Activated CD8-positive, alpha-beta memory T cell treated with anti-CD3 and anti-CD28 coated beads for 1 hour (primary cell): ENCODE measurements at places on chromosomes 3 and 15.

DNA sequence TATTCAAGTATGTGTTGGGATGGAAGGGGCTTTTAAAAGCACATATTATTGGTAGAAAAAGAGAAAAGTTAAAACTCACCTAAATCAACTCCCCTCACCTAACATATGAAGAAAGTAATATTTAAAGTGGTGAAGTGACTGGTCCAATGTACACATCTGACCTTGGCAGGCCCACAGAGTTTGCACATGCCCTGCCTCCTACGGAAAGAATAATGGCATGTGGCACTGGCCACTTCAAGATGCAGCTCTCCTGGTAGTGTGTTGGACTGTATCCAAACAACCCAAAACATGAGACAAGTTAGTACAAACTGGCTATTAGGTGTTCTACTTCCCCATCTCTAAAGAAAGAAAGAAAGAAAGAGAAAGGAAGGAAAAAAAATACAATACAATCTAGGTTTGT, 117.1 kb downstream of the MECOM start:
- no peak for DNase-seq

DNA sequence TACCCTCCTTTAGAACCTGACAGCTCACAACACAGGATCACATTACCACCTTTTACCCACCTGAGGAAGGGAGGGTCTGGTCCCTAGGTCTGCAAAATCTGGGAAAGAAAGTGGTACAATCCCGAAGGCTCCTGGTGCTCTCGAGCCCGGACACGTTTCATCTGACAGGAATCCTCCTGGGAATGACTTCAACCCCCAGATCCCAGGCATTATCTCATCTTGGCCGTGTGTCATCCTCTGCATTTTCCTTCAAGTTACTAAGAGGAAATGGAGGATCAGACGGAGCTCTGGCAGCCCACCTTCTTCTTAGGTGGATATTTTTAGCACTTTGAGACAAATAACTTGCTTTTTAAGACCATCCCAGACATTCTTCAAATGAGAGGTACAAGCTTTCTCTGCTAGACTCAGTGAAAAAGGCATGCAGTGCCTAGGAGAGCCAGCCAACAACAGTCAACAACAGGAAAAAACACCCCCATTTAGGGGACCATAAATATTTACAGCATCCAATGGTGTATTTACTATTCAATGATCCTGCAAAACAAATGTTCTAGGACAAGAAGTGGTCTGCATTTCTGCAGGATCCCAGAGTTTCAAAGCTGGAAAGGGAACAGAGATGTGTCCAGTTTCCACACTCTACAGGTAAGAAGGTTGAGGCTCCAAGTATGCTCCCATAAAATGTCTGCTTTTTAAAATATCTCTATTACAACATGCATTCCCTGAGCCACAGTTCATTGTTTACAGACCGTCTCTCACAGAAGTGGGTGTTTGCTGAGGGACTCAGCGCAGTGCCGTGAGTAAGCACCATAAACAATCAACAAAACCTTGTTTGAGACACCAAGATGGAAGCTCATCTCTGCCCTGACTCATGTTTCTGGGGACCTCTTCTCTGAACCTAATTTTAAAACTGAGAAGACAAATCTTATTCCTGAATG, 38.3 kb upstream of the ARHGEF3 start:
- DNase-seq, result no peak

DNA sequence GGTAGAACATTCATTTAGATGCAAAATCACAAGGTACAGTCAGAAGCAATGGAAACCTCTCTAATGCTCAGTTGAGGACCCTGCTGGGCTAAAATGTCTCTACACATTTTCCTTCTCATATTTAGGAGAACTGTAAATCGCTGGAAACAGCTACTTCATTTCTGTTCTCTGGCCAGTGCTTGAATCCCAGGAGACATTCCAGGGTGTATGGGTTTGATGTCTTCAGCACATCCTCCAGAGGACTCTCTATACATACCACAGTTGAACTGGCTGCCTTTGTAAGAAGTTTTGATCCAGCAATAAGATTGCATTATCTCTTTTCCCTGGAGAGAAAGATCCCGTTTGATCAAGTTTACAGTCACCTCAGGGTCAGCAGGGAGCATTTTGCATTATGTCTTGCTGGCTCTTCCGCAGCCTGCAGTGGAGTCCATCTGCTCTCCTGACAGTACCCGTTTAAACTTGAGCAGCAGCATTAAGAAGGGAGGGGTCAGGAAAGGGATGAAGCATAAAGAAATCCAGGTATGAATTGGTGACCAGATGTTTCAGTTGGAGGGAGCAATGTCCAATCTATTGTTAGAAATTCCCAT, 676.0 kb downstream of the EPHA3 start:
- DNase-seq, result no peak

DNA sequence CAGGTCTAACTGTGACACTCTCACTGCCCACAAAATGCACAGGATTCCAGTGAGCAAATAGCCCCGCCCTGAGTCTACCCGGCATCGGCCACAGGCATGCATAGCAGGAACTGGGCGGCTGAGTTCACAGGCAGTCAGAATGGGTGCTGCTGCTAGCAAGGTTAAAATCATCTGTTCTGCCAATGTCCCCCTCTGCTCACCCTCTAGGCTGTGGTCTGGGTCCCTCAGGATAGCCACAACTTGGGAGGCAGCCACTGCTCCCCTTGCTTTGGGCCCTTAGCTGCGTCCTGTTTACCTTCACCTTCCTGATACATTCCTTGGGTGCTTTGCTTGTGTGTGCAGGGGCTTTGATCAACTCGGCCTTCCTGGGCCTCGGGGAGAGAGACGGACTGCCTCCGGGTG, 232.9 kb upstream of the RGMA start:
- DNase-seq, result no peak

- no peak for DNase-seq
Measured at GRCh38 chr3:193771653-193772421, 178.8 kb downstream of the OPA1 start.

DNA sequence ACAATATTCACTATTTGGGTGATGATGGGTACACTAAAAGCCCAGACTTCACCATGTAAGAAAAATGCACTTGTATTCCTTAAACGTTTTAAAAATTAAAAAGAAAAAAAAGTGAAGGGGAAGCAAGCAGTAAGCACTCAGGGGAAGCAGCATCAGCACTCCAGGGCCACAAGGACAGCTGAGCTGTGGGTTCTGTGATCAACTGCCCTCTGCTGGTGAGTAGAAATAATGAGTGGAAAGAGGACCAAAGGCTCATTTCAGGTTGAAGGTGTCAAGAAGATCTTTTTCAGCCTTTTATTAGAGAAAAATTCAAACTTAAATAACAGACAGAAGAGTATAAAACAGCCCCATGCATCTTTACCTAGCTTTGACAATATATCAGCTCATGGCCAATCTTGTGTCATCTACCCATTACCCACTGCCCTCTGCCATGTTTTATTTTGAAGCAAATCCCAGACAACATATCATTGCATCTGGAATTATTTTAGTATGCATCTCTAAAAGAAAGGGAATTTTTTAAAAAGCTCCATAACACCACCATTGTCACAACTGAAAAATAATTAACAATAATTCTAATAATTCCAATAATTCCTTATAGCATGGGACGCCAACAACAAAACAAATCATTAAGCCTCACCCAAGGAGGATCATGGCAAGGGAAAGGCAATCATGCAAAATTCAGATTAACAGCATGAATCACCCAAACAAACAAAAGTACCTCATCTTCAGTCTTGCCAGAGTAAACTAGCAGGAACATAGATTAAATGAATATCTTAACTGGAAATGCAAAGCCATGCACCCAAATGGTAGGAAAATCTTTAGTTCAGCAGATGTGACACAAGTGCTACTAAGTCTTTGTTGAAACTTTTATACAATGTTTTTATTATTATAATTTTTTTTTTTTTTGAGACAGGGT, 42.5 kb downstream of the TAMM41 start:
- no peak for DNase-seq

DNA sequence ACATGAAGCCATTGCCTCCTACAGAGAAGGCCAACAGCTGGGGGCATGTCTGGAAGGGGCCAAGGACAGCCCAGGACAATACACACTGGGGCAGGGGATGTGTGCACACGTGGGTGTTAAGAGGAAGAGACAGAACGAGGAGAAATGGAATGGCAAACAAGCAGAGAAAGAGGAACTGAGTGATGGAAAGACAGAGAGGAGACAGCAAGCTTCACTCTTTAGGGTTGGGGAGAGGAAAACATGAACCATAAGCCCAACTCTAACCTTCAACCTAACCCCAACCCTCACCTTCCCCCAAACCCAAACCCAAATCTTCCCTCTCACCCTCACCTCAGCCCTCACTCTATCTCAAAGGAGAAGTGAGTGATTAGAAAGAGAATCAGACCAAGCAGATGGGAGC, 11.9 kb upstream of the PARL start:
- DNase-seq, result no peak

- no peak for DNase-seq
Measured at GRCh38 chr3:4665197-4665596, 172.0 kb downstream of the ITPR1 start.

DNA sequence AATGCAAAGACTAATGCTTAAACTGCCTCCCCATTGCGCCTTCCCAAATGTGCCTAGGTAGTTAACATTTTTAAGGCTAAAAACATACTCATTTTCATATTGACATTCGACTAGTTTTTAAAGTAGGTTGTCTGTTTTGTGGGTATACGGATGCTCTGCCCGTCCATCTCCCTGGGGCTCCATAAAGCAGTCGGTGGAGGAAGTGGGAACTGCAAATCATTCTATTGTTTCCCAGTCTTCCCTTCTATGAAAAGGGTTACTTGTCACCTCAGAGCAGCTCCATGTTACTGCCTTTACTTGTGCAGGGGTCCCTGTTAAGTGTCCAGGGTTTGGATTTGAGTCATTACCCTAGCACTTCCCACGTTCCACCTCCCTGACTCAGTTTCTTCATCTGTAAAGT, 10.9 kb downstream of the CHCHD6 start:
- DNase-seq, result no peak

GRCh38 chr3:4981294-4981664, 2.0 kb downstream of the BHLHE40 start:
- no peak for DNase-seq

GRCh38 chr3:16377847-16378302, 112.9 kb downstream of the OXNAD1 start:
- DNase-seq, result no peak
